ENCODE measurements at places on chromosomes 4 and X.

DNA sequence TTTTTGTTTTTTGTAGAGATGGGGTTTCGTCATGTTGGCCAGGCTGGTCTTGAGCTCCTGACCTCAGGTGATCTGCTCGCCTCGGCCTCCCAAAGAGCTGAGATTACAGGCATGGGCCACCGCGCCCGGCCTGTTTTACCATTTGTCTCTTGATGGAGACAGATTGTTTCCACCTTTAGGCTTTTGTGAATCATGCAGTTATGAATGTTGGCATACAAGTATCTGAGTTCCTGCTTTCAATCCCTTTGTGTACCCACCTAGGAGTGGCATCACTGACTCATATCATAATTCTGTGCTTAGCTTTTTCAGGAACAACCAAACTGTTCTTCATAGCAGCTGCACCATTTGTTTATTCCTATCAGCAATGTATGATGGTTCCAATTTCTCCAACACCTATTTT lies 20.2 kb upstream of the MGST2 start:
- DNase-seq = no peak

GRCh38 chrX:31433856-31434255 lies 362.0 kb upstream of the FTHL17 start:
- no peak for DNase-seq

- DNase-seq = peak; percentile 96
These were observed 16.9 kb downstream of the RASSF6 start for GRCh38 chr4:73603271-73603710.

DNA sequence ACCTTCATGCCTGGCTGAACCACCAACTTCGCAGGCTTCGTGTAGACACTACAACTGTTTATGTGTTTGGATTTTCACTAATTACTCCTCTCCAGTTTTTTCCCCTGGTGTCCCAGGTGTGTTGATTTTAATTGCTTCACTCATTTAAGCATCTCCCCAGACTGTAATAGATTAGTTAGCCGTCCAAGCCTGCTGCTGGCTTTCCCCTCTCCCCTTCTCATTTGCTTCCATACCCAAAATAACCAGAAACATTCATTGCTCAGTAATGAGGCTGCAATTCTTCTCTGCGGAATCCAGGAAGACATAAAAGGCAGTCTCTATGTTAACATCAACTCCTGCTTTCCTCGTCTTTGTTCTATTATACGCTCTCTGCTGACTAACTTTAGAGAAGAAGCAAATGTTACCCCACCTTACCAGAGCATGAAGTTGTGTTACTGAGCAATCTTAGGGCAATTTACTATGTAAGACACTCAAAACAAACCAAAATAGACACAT lies 37.9 kb upstream of the SCRG1 start:
- DNase-seq = no peak

GRCh38 chrX:65726715-65727114 lies 59.3 kb downstream of the MSN start:
- DNase-seq = no peak

- peak; percentile 87 for DNase-seq
These were observed 6.0 kb upstream of the VGLL1 start for GRCh38 chrX:136525738-136526606.

- DNase-seq = no peak
These were observed 8.3 kb downstream of the MAGEA11 start for GRCh38 chrX:149720021-149720689.

GRCh38 chrX:153568451-153569011 lies 30.4 kb downstream of the CCNQ start:
- no peak for DNase-seq

GRCh38 chrX:12820737-12821136 lies 29.5 kb downstream of the PRPS2 start:
- no peak for DNase-seq

DNA sequence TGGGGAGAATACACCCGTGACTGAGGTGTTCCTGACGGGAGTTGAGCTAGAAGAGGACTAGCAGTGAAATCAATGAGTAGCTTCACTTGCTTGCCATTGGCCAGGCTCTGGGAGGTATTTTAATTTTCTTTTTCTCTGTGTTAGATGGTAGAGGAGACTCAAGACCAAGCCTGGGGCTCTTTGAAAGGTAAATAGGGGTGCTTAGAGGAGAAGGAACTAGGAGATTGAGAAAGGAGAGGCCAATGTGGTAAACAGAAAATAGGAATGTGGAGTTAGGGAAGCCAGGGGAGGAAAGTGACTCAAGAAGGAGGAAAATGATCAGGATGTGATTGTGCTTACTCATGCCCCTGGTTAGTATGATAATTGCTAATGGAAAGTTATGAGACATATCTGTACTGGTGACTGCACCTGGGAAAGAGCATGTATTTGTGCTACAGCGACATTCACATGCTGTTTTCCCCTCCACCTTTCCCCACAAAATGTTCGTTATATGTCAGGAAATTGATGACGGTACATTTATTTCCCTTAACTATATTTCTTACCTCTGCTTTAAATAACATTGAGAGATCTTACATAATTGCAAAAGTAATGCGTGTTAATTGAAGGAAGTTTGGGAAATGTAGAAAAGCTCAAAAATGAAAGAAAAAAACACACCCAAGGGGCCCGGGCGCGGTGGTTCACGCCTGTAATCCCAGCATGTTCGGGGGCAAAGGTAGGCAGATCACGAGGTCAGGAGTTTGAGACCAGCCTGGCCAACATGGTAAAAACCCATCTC lies 16.9 kb upstream of the LRBA start:
- peak; percentile 73 for DNase-seq

DNA sequence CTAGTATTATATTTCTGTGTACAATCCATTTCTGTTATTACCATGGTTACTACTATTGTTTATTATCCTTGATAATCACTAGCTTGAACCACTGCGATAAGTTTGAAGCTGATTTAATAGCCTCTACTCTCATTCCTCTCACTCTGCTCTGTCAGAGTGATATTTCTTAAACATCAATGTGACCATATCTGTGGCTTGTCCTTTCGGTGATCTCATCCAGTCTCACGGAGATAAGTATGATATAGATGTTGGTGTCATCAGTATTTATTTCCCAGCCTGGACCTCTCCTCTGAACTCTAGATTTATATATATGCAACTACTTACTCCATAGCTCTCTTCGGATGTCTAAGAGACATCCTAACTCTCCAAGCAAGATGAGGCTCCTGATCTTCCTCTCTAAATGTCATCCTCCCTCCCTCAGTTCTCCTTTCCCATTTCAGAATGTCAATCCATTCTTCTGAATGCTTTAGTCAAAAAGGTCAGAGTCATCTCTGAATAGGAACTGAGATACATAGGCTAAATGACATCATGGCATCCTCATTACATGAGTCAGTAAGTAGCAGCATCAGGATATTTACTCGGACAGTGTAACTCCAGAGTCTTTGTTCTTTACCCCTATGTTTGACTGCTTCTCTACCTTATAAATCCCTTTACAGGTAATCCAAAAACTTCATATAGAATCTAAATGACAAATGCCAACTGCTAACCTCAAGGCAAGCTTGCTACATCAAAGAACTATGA lies 129.5 kb downstream of the PACRGL start:
- DNase-seq = peak; percentile 88

- DNase-seq = no peak
These were observed 131.7 kb downstream of the SLC4A4 start for GRCh38 chr4:71470524-71470923.

Measured in iris pigment epithelial cell (primary cell).